ENCODE measurements at places on chromosomes 12 and 14.

DNA sequence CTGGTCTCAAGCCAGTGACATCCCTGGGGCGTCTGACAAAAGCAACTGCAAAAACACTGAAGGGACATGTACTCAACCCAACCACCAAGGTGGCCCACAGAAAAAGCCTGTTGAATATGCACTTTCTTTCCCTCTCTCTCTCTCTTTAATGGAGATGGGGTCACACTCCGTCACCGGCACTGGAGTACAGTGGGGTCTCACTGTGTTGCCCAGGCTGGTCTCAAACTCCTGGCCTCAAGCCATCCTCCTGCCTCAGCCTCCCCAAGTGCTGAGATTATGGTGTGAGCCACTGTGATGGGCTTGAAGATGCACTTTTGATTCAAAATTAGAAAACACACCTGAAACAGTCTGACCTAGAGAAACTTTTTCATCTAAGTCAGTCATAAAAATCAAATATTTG, 7.2 kb upstream of the CD27 start:
- no peak for DNase-seq

- no peak for DNase-seq
Measured at GRCh38 chr14:96688629-96689028, 108.6 kb upstream of the VRK1 start.

GRCh38 chr14:73753887-73754795, 40.0 kb upstream of the PNMA1 start:
- no peak for DNase-seq

DNA sequence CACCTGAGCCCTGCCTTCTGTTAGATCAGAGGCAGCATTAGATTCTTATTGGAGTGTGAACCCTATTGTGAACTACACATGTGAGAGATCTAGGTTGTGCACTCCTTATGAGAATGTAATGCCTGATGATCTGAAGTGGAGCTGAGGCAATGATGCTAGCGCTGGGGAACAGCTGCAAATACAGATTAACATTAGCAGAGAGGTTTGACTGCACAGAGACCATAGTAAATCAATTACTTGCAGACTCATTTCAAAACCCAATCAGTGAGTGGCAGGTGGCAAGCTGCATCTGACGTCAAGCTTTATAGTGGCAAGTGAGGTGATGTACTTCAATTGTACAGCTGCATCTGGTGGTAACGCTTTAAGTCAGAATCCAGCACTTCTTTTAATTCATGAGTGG, 141.6 kb downstream of the GPHN start:
- DNase-seq = no peak

DNA sequence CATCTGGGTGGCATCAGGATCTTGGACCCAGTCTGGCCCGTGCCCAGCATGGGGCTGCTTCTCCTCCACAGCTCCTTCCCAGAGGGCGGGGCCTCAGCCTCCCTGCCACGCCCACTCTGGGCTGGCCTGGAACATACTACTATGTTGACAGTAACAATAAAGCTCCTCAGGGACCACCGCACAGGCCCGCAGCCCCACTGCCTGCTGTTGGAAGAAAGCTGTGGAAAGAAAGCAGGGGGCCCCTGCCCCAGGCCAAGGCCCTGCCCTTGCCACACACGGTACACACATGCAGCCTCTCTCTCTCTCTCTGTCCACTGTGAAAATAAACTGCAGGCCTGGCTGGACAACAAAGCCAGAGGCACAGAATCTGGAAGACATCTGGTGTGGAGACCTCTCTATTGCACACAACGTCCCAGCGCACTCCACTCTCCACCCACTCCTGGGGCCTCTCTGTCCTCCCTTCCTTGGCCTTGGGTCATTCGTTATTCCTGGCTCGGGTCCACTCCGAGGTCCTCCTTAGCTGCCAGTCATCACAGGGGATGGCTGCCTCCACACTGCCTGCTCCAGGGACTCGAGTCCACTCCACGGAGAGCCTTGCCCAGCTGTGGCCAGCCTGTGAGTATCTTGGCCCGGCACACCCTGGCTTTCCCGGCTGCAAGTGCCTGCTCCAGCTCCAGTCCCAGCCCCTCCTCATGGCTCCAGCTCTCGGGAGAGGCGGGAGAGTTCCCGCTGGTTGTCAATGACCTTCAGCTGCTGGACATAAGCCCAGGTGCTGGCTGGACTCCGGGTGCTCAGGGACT, 11.8 kb upstream of the ENDOU start:
- DNase-seq = peak; percentile 88

DNA sequence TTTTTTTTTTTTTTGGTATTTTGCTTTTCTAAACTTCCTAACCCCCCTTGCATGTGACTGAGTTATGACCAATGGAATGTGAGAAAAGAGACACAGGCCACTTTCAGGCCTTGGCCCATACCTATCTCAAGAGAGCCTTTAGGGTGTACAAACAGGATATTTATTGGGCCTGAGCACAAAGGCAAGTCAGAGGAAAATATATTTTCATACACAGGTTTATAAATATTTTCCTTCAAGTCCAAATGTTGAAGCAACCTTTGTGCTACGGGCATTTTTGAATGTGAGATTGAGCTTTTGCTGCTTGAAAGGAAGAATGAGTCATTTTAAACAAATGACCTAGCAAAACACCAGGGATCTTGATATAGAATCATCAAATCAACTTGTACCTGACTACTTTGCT, 228.6 kb upstream of the E2F7 start:
- no peak for DNase-seq

- no peak for DNase-seq
Measured at GRCh38 chr12:55925371-55925770, 2.3 kb downstream of the PYM1 start.

DNA sequence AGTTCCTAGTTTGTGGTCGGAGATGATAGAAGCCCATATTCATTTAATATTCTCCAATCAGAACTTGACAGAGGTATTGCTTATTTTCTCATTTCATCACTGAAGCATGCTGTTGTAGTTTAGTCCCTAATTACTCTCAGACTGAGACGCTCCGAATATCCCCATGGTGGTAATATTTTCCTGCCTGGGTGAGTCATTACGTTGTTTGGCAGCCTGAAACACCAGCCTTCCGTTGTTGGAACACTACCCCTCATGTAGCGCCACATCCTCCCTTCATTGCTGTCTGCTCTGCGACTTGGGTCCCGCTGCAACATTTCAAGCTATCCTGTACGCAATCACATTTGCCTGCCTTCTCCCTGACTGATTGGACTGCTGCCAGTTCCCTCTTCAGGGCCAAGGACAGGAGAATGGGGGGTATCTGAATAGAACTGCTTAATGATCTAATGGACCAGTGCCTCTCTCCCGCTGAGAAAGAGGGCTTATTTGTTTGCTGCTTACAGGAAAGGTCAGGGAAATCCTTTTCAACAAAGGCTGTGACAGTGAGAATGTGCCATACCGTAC, 369.1 kb downstream of the NPAS3 start:
- DNase-seq = no peak

DNA sequence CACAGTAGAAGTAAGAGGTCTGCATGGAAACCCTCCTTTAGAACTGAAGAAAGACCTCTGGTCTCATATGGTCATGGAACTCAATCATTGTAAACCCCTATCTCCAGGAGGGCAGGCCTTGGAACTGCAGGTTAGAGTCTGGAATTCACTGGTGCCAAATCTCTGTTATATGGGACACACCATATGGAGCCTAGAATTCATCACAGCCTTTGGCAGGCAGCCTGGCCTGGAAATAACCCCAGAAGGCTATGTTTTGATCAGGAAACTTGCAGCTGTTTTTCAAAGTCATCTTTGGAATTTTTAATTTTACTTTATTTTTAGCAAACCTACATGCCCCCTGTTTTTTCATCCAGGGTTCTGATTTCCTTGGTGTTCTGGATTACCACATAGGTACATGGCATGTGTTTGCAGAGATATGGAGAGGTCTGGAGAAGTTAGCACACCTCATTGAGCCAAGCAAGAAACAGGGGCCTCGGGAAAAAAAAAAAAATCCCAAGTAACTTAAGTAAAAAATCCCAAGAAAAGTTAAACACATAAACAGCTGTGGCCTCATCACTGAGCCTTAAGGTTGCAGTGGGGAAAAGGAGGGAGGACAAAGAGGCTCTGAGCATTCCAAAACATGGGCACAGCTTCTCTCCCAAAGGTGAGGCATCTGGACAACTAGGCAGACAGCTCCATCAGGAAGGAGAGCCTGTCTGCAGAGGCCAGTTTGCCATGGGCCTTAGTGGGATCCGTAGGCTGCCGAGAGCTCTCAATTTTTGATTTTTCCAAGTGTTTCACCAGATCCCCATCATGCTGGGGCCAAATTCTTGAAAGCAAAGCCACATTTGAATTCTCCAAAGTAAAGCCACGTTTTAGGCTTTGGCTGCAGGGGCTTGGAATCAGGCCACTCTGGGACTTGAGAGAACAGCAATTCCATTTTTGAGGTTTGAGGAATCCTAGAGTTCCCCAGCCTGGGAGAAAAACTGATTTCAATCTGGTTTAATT, 339.6 kb upstream of the TBX3 start:
- DNase-seq = no peak

GRCh38 chr12:122665759-122666158, 37.4 kb downstream of the HCAR2 start:
- no peak for DNase-seq

GRCh38 chr14:59189091-59189785, 771 bp downstream of the DAAM1 start:
- DNase-seq = no peak

DNA sequence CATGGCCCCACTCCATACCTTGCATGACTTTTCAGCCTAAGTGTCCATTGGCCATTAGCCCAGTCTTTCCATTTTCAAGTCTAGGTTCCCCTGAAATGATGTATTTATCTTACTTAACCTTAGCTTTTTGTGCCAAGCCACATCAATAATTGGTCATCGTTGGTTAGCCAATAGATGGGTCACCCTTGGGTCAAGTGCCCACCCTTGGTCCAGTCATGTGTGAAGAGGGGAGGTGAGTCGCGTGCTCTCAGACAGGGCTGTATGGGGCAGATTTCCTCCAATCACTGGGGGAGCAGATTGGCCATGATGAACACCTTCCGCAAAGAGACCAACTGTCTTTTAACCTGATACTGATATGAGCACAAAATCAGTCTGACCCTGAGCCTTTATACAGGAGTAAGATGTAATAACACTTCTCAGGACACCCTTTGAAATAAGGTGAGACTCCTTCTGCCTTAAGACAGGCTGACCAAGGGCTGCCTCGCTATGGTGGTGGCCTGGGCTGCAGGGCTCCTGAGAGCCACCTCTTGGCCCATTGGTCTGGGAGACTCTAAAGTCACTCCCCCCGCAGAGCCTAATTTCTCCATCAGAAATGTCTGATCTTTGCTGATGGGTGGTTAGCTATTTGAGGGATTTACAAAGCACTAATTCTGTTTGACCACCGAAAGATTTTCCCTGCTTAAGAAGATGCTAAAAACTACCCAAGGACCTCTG, 143.2 kb downstream of the ZFP36L1 start:
- DNase-seq = no peak

- no peak for DNase-seq
Measured at GRCh38 chr14:70662080-70662479, 20.4 kb downstream of the TTC9 start.

- DNase-seq = no peak
Measured at GRCh38 chr12:34400986-34401658, 378.8 kb downstream of the ALG10 start.

DNA sequence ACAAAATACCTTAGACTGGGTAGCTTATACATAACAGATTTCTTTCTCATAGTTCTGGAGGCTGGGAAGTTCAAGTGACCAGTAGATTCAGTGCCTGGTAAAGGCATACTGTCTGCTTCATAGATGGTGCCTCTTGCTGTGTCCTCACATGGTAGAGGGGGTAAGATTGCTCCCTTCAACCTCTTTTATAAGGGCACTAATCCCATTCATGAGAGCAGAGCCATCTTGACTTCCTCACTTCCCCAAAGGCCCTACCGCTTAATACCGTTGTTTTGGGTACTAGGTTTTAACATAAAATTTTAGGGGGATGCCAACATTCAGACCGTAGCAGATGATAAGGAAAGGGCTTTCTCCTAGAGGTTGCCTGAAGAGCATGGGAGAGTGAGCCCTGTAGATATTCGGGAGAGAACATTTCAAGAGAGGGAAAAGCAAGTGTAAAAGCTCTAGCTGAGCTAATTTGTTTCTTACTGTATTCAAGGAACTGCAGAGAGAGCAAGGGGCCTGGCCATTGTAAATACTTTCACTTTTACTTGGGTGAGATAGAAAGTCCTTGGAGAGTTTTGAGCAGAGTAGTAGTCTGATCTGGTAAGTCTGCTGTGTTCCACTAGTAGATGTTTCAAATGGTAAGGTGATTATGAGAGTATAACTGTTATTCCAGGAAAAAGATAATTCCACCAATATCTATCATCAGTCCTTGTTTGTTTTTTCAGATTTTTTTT, 27.3 kb downstream of the FRS2 start:
- DNase-seq = no peak

DNA sequence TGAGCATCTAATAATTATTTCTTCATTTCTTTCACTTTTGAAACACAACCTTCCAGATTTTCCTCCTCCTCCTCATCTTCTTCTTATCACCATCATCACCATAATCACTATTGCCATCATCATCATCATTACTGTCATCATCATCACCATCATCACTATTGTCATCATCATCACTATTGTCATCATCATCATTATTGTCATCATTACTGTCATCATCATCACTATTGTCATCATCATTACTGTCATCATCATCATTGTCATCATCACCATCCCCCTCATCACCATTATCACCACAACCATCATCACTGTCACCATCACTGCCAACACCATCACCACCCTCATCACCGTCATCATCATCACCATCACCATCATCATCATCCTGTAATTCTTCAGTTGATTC, 400.0 kb downstream of the TMEM132D start:
- no peak for DNase-seq

- DNase-seq = peak; percentile 21
Measured at GRCh38 chr14:34665785-34666435, 36.0 kb upstream of the SNX6 start.

DNA sequence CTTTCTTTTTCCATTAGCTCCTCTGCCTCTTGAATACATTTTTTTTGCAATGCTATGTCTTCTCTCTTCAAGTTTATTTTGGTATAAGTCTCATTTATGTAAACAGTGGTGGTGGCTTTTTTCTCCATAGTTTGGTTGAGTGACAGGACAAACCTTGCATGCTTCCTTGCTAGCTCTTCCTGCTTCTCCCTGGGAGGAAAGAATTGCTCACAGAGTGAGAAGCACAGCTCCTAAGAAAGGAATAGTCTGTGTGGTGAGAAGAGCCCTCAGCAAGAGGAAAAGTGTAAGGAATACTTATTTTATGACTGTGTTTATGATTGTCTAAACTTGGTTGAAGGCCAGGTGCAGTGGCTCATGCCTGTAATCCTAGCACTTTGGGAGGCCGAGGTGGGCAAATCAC, 11.5 kb downstream of the CCDC175 start:
- no peak for DNase-seq

DNA sequence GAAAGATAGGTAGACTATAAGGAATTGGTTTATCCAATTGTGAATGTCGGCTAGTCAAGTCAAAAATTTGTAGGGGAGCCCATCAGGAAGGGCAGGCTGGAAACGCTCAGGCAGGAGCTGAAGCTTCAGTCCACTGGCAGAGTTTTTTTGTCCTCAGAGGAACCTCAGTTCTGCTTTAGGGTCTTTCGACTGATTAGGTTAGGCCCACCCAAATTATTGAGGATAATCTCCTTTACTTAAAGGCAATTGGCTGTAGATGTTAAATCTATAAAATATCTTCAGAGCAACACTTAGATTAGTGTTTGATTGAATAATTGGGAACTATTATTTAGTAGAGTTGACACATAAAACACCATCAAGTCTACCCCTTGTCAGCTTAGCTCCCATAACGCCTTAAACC, 105.5 kb upstream of the ARHGAP5 start:
- no peak for DNase-seq

Measured in brain pericyte (primary cell).